Progenitor cell of endocrine pancreas (in vitro differentiated cells): ENCODE measurements at places on chromosomes 2 and 18. TPM values are rescaled to one million over a fixed set of nuclear protein-coding genes. Genes with fewer than 3 reads are reported as not detected.

The SLC40A1 gene
- total RNA-seq: 14.6 and 15.8 TPM in 2 replicates

The TBR1 gene
- total RNA-seq: not detected in 2 replicates

The GPR35 gene
- total RNA-seq: 5.8 and 6.5 TPM in 2 replicates

The PLB1 gene
- total RNA-seq: 0.65 and 0.78 TPM in 2 replicates

The SCTR gene
- total RNA-seq: 33.1 and 34.9 TPM in 2 replicates

The POLR1A gene
- 47.9 and 51.3 TPM in 2 replicates for total RNA-seq

The CHRND gene
- total RNA-seq: 0.12 TPM in 1 of 2 replicates, not detected in the other

The TMEM237 gene
- total RNA-seq: 55.3 and 57.8 TPM in 2 replicates

The PKDCC gene
- total RNA-seq: 334 and 335 TPM in 2 replicates

The CRYGD gene
- not detected in 2 replicates for total RNA-seq

The IL37 gene
- not detected in 2 replicates for total RNA-seq

The FBXO36 gene
- 3.9 and 4.0 TPM in 2 replicates for total RNA-seq

The IGFBP5 gene
- 73.9 and 75.3 TPM in 2 replicates for total RNA-seq

The KCNIP3 gene
- 4.3 and 6.3 TPM in 2 replicates for total RNA-seq
